Myocyte (in vitro differentiated cells): ENCODE measurements at places on chromosomes 2 and 18.

- no peak for DNase-seq
Measured at GRCh38 chr18:711310-711656, 1.1 kb downstream of the ENOSF1 start.

DNA sequence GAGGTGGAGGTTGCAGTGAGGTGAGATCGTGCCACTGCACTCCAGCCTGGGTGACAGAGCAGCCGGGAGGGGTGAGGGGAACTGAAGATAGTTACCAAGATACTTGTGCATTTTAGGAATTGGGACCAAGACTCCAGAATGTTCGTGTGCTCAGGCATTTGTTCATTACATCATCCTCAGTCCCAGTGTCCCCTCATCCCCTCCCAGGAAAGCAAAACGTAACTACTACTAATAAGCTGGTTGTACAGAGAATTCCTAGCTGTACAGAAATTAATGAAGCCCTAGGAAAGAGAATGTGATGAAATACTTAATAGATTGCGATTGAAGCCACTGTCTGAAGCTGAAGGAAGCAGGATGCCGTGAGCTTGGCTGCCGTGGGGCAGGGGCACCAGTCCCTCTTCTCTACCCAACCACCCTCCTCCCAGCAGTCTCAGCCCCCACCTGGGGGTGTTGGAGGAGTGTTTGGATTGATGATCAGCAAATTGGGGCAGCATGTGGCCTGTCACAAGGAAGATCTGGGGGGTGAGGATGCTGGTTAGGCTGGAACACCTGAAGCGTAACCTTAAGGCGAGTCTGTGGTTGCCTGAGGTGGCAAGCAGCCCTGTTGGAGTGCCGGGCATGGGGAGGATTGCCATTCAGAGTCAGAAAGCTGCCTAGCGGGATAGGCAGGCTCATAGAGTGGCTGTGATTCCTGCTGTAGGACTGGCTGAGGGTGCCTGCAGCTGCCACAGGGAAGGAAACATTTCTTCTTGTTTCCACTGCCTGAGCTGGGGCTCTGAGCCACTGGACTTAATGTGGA, 140.9 kb downstream of the SH3RF3 start:
- no peak for DNase-seq

- DNase-seq: no peak
Measured at GRCh38 chr2:43258547-43259156, 32.2 kb upstream of the ZFP36L2 start.

DNA sequence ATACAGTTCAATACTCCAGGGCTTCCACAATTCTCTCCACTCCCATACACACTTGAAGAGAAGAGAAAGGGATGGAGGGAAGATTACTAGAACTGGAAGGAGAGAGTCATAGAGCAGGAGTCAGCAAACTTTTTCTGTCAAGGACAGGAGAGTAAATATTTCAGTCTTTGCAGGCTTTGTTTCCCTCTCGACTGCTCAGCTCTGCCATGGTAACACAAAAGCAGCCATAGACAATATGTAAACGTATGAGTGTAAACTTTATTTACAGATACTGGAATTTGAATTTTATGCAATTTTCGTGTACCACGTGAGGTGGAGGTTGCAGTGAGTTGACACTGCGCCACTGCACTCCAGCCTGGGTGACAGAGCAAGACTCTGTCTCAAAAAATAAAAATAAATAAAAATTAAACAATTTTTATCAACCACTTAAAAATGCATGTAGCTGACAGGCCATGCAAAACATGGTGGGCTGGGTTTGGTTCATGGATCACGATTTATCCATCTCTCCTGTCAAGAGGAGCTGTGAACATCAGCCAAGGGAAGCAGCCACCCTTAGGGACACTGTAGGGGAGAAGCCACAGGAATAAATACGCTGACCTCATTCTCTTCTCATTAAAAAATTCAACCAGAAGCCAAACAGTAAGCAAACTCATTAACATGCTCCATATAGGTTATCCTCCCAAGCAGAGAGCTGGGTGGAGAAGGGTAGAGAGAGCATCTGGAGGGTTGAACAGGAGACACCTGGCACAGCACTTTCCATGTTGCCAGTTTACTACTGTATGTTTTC, 266.4 kb upstream of the FN1 start:
- DNase-seq: no peak

DNA sequence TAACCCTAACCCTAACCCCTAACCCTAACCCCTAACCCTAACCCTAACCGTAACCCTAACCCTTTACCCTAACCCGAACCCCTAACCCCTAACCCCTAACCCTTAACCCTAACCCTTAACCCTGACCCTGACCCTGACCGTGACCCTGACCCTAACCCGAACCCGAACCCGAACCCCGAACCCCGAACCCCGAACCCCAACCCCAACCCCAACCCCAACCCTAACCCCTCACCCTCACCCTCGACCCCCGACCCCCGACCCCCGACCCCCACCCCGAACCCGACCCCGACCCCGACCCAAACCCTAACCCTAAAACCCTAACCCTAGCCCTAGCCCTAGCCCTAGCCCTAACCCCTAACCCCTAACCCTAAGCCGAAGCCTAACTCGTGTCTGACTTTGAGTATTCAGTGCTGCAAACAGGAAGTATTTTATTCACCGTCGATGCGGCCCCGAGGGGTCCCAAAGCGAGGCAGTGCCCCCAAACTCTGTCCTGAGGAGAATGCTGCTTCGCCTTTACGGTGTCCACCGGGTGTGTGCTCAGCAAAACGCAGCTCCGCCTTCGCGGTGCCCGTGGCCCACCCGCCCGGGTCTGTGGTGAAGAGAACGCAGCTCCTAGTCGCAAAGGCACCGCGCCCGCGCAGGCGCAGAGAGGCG, 36.0 kb downstream of the FAM110C start:
- no peak for DNase-seq

DNA sequence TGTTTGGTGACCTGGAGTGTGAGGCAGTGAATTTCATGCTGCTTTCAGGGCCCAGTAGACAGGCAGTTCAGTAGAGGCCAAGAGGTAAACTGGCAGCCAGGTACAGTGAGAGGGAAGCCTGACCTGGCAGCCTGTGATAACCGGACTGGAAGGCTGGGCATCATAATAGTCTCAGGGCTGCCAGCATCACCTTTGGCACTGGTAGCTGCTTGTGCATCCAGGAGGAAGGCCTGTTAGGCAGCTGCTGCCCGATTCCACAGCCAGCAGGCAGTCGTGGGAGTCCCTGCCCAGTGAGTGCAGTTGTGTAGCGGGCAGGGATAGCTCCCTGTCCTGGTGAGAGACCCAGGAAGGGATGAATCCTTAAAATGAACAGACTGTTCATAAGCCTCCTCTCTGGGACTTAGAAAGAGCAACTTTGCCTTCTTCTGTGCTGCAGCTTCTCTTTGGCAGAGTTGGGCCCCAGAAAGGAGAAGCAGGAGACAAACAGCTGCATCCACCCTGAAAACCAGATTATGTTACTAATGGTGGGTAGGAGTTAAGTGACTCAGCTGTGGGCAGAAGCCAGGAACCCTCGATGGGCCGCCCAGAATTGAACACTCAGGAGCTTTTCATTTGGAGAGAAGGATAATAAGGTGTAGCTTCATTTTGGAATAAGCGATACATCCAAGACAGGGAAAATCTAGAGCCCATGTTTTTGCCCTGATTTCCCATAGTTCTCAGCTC, 8.1 kb upstream of the GPBAR1 start:
- DNase-seq: peak; percentile 88

DNA sequence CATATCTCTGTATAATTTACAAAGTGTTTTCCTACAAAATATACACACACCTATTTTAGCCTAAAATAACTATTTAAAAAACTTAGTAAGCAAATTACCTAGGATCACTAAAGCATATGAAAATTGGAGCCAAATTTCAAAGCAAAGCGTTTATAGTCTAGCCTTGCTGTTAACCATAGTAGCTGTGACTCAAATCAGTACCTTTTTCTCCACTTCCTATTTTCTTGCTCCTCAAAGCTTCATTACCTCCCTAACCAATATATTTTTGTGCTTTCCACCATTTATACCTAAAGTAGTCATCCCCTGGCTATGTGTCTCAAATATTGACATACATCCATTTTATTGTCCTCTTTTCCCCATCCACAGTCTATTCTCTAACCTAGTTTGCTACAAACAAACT, 73.1 kb downstream of the ERBB4 start:
- no peak for DNase-seq

GRCh38 chr2:165450156-165450555, 19.3 kb upstream of the CSRNP3 start:
- DNase-seq: no peak

GRCh38 chr2:177324797-177325196, 60.3 kb upstream of the NFE2L2 start:
- DNase-seq: no peak

- no peak for DNase-seq
Measured at GRCh38 chr2:229330952-229331351, 59.9 kb upstream of the PID1 start.
